T-helper 1 cell treated with Interleukin-12 subunit alpha and Interleukin-12 subunit beta and Interleukin-4 antibody, amounts not matched to agents 30 ng/mL and 1 ng/mL, for 36 hours (primary cell): ENCODE measurements at places on chromosomes 4 and X. TPM values are rescaled to one million over a fixed set of nuclear protein-coding genes. Genes with fewer than 3 reads are reported as not detected.

The SCFD2 gene
- total RNA-seq, result 29.9 and 30.3 TPM in 2 replicates

The RASGEF1B gene
- total RNA-seq, result 1.2 and 1.6 TPM in 2 replicates

The CXCL11 gene
- 0.12 and 0.46 TPM in 2 replicates for total RNA-seq

The CD38 gene
- total RNA-seq, result 213 and 216 TPM in 2 replicates
